B cell (primary cell): ENCODE measurements at places on chromosomes 4 and X.

DNA sequence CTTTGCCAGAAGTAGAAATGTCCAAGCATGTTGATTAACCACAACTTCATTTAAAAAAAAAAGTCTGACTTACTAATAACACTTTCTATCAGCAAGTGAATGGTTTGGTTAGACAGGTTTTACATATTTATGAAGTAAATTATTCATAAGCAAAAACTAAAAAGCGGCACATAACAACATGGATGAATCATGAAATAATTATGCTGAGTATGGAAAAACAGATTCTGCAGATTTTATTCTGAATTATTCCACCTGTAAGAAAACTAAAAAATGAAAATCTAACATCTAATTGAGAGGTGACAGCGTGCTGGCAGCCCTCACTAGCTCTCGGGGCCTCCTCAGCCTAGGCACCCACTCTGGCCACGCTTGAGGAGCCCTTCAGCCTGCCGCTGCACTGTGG lies 173.5 kb downstream of the ADAM29 start:
- H3K4me1 ChIP-seq: no peaks in the 10 kb centered on the region
- DNase-seq: no peak
- H3K27me3 ChIP-seq: no peaks in the 10 kb centered on the region
- H3K36me3 ChIP-seq: no peaks in the 10 kb centered on the region
- H3K4me3 ChIP-seq: no peak overlapping the region
- H3K27ac ChIP-seq: no peak overlapping the region

DNA sequence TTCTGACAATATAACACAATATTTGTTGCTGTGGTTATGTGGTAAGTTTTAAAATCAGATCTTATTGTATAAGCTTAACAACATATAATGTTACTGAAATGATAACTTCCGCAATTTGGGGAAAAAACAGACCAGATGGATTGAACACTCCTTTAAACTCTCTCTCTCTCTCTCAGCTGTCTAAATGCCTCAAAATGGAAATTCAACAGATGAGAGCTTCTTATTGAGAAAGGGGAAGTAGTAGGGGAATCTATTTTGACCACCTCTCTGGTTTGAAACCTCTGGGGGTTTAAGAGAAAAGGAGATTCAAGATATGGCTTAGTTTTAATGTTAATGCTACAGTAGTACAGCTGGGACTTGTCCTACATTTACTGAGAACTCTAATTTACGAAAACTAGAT lies 40.3 kb downstream of the DMD start:
- H3K27ac ChIP-seq: no peak overlapping the region
- no peaks in the 10 kb centered on the region for H3K36me3 ChIP-seq

DNA sequence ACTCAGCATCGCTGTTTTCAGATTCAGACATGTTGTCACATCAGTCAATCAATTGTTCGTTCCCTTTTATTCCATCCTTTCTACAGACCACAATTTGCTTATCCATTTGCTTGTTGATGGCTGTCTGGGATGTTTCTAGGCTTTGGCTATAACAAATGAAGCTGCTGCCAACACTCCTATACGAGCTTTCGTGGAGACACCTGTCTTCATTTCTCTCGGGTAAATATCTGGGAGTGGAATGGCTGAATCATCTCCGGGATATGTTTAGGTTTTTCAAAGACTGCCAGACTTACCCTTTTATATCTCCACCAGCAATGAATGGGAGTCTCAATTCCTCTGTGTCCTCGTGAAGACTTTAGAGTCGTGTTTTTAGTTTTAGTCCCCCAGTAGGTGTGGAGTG lies 118.9 kb downstream of the SORCS2 start:
- no peaks in the 10 kb centered on the region for H3K4me1 ChIP-seq
- no peaks in the 10 kb centered on the region for H3K27me3 ChIP-seq
- DNase-seq: no peak
- H3K27ac ChIP-seq: no peak overlapping the region
- no peak overlapping the region for H3K4me3 ChIP-seq

DNA sequence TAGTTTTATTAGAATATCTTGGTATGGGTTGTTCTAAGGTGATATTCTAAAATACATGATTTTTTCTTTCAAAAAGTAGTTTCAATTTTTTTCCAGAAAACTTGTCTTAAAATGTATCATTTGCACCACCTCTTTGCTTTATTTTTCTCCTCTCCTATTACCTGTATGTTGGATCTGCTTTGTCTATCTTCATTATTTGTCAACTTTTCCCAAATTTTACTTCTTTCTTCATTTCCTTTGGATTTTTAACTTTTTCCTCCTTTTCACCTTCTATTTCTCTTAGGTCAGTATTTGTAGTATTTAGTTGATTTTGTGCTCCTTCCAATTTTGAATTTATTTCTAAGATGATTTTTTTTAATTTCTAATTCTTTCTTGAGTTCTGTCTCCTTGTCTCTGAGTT lies 169.6 kb downstream of the APBB2 start:
- no peaks in the 10 kb centered on the region for H3K36me3 ChIP-seq
- no peak for DNase-seq
- H3K27me3 ChIP-seq: no peaks in the 10 kb centered on the region
- no peak overlapping the region for H3K4me3 ChIP-seq
